ENCODE measurements at places on chromosomes 3 and 15. TPM values are rescaled to one million over a fixed set of nuclear protein-coding genes. Genes with fewer than 3 reads are reported as not detected.

DNA sequence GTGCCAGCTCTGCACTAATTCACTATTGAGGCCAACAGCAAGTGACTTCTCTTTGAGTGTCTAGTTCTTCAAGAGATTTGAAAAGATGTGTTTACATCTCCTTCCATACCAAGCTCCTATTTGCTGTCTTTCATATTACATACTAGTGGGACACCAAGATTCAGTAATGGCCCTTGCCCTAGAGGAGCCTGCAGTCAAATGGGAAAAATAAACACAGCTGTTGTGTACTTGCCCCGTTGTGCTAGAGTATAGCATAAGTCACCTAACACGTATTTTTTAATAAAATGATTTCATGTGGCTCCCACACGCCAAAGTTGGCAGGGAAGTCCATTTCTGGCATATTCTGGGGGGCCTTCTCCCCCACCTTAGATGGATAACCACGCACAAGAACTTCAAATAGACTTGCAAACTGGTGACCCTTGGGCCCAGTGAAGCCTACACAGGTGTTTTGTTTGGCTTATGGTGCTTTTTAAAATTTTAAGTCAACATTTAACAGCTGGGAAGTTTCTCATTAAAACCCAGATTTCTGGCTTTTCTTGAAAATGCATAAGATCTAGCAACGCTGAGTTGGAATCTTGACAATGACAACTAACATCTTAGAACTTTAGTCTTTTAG lies 95.3 kb upstream of the LPP start:
- no peaks in the 10 kb centered on the region for H3K27me3 ChIP-seq
- no peak overlapping the region for H3K4me3 ChIP-seq
- no peaks in the 10 kb centered on the region for H3K36me3 ChIP-seq

Gene TTC23
- 13.3 TPM for total RNA-seq

DNA sequence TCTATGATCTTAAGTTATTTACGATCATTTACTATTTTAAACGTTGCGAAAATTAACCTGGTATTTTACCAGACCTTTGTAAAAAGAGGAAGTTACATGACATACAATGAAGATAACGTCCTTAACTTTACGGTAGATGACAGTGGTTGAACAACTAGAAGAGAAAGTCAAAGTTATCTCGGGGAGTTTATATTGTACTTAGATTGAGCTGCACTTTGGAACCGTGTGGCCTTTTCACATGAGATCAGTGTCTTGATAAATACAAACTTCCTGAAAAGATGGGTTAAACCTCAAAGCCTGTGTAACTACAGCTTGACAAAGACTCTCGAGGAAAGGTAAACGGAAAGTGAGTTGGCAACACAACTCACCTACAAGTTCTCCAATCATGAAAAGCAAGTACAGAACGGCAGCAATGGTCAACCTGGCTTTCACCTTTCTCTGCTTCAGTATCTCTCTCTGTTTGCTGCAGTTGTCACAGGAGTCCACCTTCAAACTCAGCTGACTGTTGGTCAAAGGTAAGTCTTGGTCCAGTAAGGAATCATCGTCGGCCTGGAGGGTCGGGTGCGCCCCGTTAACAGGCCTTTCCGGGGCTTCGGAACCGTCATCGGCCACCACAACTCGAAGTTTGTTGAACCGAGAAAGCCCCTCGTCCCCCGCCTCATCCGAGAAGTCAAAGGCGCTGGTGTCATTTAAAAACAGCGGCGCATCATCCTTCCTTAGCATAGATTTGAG lies 793 bp downstream of the SLC30A4 start:
- peaks cover 33% of the 10 kb centered on the region for H3K4me1 ChIP-seq
- H3K4me3 ChIP-seq, result peak overlapping the region; percentile 96
- peaks cover 3% of the 10 kb centered on the region for H3K27me3 ChIP-seq
- H3K36me3 ChIP-seq, result no peaks in the 10 kb centered on the region
- DNase-seq, result no peak
- H3K27ac ChIP-seq, result peak overlapping the region; percentile 61

DNA sequence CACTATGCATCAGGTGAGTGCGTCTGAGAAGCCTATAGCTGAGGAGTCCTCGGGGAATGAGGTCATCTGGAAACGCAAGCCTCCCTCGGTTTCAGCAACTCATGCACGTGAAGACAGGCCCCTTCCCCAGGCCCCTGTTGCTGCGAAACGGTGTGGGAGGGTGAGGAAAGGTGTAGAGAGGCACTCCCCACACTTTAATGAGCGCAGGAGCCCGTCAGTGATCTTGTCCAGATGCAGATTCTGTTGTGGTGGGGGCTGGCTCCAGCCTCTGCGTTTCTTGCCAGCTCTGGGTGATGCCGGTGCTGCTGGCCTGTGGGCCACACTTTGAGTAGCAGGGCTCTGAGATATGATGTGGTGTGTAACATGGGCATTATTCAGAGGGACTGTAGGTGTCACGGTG lies 38.6 kb upstream of the LACTB start:
- no peak for DNase-seq
- no peaks in the 10 kb centered on the region for H3K36me3 ChIP-seq
- H3K4me3 ChIP-seq, result no peak overlapping the region
- H3K27ac ChIP-seq, result no peak overlapping the region
- peaks cover 30% of the 10 kb centered on the region for H3K4me1 ChIP-seq
- no peaks in the 10 kb centered on the region for H3K27me3 ChIP-seq

- peaks cover 9% of the 10 kb centered on the region for H3K27me3 ChIP-seq
- H3K4me3 ChIP-seq, result no peak overlapping the region
- no peak overlapping the region for H3K27ac ChIP-seq
- no peaks in the 10 kb centered on the region for H3K4me1 ChIP-seq
- H3K36me3 ChIP-seq, result no peaks in the 10 kb centered on the region
Measured at GRCh38 chr15:47963265-47963664, 157.5 kb upstream of the SLC24A5 start.

Gene PATL2
- total RNA-seq, result not detected

Gene SLC12A1
- not detected for total RNA-seq

GRCh38 chr15:98714922-98715321 lies 66.6 kb downstream of the IGF1R start:
- peaks cover 21% of the 10 kb centered on the region for H3K36me3 ChIP-seq
- H3K4me3 ChIP-seq, result no peak overlapping the region

Gene B3GALNT1
- 3.5 TPM for total RNA-seq

GRCh38 chr3:43038010-43038409 lies 58.9 kb downstream of the GASK1A start:
- H3K27ac ChIP-seq, result no peak overlapping the region
- H3K36me3 ChIP-seq, result no peaks in the 10 kb centered on the region
- H3K4me1 ChIP-seq, result no peaks in the 10 kb centered on the region
- no peak overlapping the region for H3K4me3 ChIP-seq
- no peak for DNase-seq

DNA sequence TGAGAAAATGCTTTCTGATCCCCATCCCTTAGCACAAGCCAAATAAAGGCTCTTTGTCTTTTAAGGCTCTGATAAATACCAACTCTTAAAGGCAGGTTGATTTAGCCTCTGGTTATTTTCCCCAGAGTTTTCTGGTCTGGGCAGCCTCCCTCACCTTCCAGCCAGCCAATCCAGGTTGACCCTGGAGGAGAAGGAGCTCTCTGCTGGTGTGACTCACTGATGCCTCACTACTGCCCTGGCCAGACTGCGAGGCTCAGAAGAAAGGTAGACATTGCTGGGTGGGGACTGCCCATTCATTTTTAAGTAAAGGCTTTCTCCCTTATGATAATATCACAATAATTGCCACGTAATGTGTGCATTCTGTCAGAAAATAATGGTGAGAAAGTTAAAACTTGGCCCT lies 37.1 kb downstream of the SLCO3A1 start:
- H3K4me1 ChIP-seq, result peaks cover 10% of the 10 kb centered on the region
- no peak overlapping the region for H3K27ac ChIP-seq
- peaks cover 4% of the 10 kb centered on the region for H3K36me3 ChIP-seq

Gene AGTR1
- total RNA-seq, result 0.27 TPM

DNA sequence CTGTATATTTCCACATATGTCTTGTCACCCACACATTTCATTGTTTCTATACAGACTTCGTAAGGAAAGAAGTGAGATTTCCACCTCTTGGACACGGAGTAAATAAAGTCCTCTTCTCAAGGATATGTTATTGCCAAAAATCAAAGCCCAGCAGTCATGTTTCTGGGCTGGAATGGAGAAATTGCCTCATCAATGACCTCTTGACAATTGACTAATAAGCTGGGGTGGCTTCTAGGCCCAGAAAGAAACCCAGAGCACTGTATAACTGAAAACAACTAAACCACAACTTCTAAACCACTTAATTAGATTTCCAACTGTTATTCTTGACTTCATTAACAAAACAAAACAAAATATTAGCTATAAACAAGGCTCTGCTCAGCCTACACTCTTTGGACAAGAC lies 56.4 kb upstream of the SLC24A5 start:
- H3K4me3 ChIP-seq, result no peak overlapping the region
- DNase-seq, result no peak
- peaks cover 9% of the 10 kb centered on the region for H3K4me1 ChIP-seq
- no peak overlapping the region for H3K27ac ChIP-seq
- peaks cover 19% of the 10 kb centered on the region for H3K27me3 ChIP-seq

- DNase-seq, result no peak
- H3K4me1 ChIP-seq, result peaks cover 69% of the 10 kb centered on the region
- H3K4me3 ChIP-seq, result no peak overlapping the region
- H3K27me3 ChIP-seq, result no peaks in the 10 kb centered on the region
Measured at GRCh38 chr15:78045189-78045588, 32.3 kb downstream of the TBC1D2B start.

Measured in HFFc6 (cell line).